CD4-positive, alpha-beta T cell treated with Interleukin-6 at 100 ng/mL for 8 hours (primary cell): ENCODE measurements at places on chromosomes 11 and 22.

DNA sequence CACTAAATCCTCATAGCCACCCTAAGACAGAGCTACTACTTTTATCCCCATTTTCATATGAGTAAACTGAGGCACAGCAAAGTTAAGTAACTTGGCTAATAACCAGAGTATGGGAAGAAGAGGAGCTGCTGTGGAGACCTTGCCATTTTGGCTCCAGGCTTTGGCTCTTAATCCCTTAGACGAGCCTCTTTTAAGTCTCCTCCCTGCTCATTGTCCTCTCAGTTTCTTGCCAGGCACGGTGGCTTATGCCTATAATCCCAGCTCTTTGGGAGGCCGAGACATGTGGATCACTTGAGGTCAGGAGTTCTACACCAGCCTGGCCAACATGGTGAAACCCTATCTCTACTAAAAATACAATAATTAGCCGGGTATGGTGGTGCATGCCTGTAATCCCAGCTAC is 78.6 kb downstream of the PRR5L start:
- no peak for DNase-seq

- DNase-seq = no peak
Observed at GRCh38 chr11:11514246-11514645, 107.6 kb downstream of the GALNT18 start.

DNA sequence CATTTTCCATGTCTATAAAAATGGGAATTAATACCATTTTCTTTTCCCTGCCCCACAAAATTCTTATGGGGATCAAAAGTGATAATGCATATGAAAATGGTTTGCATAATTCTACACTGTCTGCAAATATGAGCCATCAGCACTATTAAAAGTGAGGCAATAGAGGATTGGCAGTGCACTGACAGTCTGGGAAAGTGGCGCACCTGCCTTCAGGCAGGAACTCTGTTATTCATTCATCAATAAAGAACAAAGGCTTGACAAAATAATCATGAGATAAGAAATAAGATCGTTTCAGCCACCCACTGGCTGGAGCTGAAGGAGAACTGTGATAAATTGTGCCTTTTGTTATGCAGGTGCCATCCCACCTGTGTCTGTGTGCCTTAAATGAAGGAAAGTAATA is 49.5 kb downstream of the ARFGAP2 start:
- DNase-seq = no peak

- no peak for DNase-seq
Observed at GRCh38 chr11:61713906-61714305, 33.7 kb downstream of the DAGLA start.

- no peak for DNase-seq
Observed at GRCh38 chr11:23502826-23503225, 642.6 kb upstream of the CCDC179 start.

- DNase-seq = no peak
Observed at GRCh38 chr11:57842873-57843272, 81.3 kb downstream of the CTNND1 start.

DNA sequence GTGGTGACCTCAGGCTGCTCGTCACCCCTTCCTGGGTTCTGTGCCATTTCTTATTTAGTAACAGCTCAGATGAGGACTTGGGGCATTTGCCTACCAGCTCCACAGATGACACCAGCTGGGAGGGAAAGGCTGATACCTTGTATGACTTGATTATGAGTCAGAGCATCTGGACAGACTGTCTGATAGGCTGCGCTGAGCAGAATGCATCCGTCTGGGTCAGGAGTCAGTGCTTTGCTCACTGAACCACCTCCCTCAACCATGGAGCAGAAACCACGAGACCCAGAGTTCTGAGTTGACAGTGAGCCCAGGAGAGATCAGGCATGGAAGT is 6.8 kb downstream of the ST14 start:
- DNase-seq = no peak

DNA sequence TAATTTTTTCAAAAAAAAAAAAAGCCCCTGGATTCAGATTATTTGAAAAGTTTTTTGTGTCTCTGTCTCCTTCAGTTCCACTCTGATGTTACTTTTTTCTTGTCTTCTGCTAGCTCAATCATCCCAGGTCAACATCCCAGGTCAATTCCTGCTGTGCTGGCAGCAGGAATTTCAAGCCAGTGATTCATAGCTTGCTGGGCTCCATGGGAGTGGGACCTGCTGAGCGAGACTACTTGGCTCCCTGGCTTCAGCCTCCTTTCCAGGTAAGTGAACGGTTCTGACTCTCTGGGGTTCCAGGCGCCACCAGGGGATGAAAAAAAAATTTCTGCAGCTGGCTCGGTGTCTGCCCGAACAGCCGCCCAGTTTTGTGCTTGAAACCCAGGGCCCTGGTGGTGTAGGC is 31.4 kb downstream of the PLAAT5 start:
- no peak for DNase-seq

- no peak for DNase-seq
Observed at GRCh38 chr11:67248653-67249052, 17.6 kb upstream of the GRK2 start.

DNA sequence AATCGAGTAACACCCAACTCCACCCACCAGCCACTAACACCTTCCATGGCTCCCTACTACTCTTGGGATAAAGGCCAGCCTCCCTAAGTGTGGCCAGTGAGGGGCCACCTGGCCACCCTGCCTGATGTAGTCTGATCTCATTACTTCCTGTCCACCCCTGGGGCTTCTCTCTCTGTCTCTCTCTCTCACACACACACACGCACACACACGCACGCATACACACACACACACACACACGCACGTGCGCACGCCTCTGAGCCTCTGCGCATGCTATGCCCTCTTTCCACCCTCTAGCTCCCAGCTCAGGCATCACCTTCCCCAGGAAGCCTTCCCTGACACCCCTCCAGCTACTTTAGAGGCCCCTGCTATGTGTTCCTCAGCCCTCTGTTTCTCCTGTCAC is 3.9 kb downstream of the MFNG start:
- no peak for DNase-seq

DNA sequence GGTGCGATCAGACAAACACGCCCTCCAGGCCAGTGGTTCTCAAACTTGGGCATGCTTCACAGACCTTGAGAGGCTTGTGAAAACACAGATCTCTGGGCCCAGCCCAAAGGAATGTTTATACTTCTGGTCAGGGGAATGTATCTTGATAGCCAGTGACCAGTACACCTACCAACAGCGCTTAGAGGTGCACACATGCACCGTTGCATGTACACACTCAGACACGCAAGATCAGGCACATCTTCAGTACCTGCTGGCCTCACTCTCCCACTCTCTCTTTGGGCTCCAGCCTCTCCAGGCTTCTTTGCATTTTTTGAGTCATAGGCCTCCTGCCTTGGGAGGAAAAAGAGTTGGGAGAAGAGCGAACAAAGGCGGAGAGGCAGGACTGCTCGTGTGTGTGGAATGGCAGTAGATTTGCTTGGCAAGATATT is 11.7 kb upstream of the FXYD6 start:
- DNase-seq = no peak

DNA sequence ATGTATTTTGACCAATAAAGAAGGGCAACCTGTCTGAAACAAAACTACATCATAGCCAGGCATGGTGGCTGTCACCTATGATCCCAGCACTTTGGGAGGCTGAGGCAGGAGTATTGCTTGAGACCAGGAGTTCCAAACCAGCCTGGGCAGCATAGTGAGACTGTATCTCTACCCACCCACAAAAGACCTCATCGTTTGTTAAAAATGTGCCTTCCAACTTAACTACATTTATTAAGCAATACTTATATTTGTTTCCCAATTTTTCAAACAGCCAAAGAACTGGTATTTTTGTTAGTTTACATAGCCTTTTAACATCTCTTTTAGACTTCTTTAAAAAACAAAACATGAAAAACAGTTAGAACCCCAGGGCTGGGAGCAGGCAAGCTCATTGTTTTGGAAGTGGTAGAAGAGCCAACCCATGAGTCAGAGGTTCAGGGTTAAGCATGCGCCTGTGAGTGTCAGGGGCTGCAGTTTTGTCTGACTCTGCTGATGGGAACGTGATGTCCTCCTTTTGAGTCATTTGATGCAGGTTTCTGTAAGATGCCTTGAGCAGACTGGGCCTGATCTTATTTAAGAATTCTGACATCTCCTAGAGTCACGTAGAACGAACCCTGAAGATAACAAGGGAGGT is 53.9 kb upstream of the CRTAM start:
- DNase-seq = no peak

GRCh38 chr11:3340025-3340424 is 38.9 kb downstream of the ZNF195 start:
- DNase-seq = no peak

DNA sequence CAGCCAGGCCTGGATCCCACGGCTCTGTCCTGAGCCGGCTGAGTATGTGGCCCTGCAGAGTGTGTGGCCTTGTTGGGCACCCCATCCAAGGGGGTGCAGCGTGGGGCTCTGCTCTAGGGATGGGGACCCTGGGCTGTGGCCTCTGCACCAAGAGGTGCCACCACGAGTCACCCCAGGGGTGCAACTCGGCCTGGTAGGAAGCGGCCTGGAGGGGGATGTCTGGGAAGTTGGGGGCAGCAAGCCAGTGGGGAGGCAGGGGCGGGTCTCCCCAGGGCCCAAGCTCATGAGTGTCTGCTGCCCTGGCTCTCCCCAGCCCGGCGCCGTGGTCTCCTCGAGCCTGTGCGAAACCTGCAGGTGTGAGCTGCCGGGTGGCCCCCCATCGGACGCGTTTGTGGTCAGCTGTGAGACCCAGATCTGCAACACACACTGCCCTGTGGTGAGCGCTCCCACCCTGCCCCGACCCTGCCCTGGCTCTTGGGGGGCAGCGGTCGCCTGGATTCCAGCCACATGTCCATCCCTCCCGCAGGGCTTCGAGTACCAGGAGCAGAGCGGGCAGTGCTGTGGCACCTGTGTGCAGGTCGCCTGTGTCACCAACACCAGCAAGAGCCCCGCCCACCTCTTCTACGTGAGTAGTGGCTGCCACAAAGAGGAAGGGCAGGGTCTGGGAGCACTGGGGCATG is 24.2 kb upstream of the MUC5B start:
- DNase-seq = no peak

- no peak for DNase-seq
Observed at GRCh38 chr11:44351898-44352498, 42.1 kb upstream of the ALX4 start.

GRCh38 chr22:24282401-24282800 is 11.8 kb downstream of the SPECC1L start:
- no peak for DNase-seq

- DNase-seq = no peak
Observed at GRCh38 chr11:83311701-83312100, 25.5 kb upstream of the CCDC90B start.

DNA sequence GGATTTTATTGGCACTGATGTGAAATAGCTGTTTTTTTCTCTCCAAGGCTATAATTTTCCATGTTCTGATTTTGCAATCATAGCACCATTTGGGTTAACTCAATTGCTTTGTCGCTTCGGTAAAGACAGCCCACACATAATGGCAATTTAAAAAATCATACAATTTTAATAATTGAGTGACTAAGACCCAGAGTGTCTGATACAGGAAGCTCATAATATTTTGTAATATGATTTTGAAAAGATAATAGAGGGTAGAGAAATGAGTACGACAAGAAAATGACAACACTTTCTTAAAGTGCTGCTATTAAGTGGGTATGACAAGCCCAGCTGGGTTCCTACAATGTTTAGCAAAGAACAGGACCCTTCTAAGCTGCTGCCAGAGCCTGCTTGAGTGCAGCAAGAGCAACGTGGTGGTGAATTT is 439.1 kb downstream of the METTL15 start:
- DNase-seq = no peak

- no peak for DNase-seq
Observed at GRCh38 chr11:121476379-121477032, 23.7 kb upstream of the SORL1-AS1 start.

DNA sequence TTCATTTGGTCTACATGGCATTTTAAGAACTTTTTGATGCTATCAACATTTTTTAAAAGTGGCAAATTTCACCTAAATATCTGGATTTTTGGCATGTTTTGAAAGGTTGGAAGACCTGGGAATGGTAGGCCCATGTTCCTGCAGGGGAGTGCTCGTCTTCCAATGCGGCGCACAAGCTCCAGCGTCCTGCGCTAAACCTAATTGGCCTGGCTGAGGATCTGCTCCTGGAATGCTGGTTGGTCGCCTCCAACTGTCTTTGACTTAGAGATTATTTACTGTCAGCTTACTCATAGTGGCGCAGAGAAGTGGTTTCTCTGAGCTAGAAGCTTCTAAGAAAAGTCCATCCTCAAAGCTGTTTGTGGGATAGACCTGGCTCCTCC is 626 bp upstream of the LIMK2 start:
- no peak for DNase-seq

GRCh38 chr22:48368975-48369525 is 1458.6 kb downstream of the BRD1 start:
- no peak for DNase-seq

- no peak for DNase-seq
Observed at GRCh38 chr11:77079666-77080065, 12.9 kb downstream of the CAPN5 start.

- DNase-seq = no peak
Observed at GRCh38 chr11:8327761-8328192, 64.1 kb upstream of the LMO1 start.

- peak; percentile 80 for DNase-seq
Observed at GRCh38 chr22:24951942-24952836, at the start of gene KIAA1671. Gene KIAA1671, plus strand, starts transcription at chr22:24952716. Its CDS starts 75,284 bp downstream, at chr22:25028000.

DNA sequence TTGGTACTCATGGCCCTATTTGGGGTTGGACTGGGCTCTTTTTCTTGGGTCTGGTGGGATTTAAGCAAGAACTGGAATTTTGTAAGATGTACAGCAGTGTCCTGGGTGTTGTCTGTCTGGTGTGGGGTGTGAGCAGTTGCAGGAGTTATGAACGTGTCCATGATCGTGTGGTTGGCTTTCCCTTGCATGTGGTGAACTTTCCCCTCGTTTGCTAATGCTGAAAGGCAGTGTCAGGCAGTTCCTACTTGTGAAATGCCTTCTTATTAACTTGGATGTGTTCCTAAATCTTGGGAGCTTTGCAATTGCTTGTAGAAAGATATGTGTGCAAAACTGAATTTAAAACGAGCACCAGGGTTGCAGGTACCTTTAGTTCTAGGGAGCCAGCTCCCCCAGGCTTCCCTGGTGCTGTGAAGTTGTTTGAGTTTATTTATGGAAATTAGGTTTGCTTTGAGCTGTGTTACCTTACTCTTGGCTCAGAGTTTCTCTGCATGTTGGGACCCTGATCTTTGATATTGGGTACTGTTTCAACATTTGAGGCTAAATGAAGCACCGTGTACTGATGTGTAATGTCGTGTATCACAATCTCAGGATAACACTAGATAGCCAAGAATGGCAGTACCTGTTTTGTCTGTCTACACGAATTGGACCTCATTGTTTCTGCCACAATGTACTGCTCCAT is 35.8 kb upstream of the HSD17B12 start:
- no peak for DNase-seq

- DNase-seq = no peak
Observed at GRCh38 chr22:45273452-45274075, 11.2 kb upstream of the UPK3A start.

- DNase-seq = peak; percentile 70
Observed at GRCh38 chr11:2443881-2444820, at the start of gene TRPM5. Gene TRPM5, minus strand, starts transcription at chr11:2444514. Its CDS starts 21,478 bp downstream, at chr11:2423036.

GRCh38 chr11:64834723-64835615 is 9.5 kb downstream of the CDC42BPG start:
- DNase-seq = no peak
